ENCODE measurements at places on chromosomes 3 and 15. TPM values are rescaled to one million over a fixed set of nuclear protein-coding genes. Genes with fewer than 3 reads are reported as not detected.
A peak's percentile ranks its signal among the peaks of the same experiment; 100 is the strongest.

Gene C3orf20
- total RNA-seq: not detected

GRCh38 chr3:124804875-124805274, 74.6 kb downstream of the UMPS start:
- no peak for DNase-seq

DNA sequence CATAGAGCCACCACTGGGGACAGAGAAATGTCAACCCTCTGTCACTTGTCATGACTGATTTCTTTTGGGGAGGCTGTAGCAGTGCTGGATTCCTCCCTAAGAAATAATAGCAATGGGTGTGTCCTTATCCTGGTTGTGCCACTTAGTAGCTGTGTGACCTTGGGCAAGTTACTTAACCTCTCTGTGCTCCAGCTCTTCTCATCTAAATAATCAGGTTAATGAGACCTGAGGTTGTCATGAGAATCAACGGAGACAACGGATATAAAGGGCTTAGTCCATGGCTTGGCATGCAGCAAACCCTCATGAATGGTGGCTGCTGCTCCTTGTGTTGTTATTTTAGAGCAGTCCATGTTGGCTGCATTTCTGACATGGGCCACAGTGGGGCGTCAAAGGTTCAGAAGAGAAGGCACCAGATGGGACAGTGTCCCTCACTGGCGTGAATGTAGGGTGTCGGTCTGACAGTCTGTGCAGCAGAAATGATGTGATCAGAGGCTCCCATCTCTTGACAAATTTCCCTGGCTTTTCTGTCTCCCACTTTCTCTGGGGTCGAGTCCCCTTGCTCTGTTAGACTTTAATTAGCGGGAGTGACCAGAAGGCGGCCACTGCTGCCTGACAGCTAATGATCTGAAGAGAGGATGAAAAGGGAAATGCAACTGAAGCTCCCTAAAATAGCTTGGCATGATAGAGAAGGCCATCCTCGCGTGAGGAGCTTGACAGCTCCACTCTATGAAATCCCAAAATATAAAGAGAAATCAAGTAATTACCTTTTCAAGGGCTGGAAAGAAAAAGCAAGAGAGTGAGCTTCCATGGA, 209.4 kb downstream of the CADPS start:
- peak; percentile 79 for DNase-seq

Gene PLA1A
- not detected for total RNA-seq

DNA sequence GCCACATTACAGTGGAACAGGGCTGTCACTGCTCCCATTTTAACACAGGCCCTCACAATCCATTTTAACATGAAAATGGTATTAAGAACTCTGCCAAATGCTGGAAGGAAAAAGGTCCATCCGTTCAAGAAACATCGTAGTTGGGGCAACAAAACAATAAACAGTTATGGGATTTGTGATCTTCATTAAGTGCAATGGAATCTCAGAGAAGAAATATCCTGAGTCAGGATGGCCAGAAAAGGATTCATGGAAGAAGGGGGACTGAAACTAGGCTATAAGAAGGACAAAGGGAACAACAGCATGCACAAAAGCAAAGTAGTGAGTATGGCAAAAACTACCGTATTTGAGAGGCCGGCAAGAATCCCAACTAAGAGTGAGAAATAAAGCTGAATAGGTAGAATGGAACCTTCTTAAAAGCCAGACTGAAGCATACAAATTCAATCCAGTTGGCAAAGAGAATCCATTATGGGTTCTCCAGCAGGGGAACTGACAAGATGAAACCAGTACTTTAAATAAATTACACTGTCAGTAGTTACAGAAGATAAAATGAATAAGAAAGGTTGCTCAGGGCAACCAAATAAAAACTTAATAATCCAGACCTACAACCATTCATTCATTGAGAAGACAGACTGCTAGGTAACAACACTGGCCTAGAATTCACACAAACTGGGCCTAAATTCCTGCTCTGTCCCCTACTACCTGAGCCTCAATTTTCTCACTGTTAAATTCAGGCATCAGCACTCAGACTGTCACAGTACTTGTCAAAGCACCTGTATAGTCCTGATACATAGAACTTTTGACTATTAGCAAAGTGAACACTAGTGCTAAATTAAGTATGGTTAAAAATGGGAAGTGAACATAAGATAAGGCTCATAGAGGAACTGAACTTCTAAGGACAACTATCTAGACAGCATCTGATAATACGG, 6.3 kb downstream of the TBL1XR1 start:
- peak; percentile 65 for DNase-seq

DNA sequence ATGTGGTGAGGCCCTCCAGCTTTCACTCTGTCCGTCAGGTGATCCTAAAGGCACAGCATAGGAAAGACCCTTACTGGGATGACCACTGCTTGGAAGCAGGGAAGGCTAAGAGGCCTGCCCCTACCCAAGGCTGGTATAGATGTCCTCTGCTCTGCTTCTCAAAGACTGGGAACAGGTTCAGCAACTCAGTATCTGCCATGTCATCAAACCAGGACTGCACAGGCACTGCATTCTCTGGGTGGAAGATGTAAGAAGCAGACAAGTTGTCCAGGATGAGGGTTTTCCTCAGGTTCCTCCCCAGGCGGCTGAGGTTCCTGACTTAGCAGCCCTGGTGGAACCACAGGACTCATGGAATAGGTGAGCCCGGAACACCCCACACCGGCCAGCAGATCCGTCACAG, 4.7 kb downstream of the FAM98B start:
- no peak for DNase-seq

Data from GM23248 (cell line).